Skin of body (tissue), 3 donors: ENCODE measurements at places on chromosomes 6 and 20.

DNA sequence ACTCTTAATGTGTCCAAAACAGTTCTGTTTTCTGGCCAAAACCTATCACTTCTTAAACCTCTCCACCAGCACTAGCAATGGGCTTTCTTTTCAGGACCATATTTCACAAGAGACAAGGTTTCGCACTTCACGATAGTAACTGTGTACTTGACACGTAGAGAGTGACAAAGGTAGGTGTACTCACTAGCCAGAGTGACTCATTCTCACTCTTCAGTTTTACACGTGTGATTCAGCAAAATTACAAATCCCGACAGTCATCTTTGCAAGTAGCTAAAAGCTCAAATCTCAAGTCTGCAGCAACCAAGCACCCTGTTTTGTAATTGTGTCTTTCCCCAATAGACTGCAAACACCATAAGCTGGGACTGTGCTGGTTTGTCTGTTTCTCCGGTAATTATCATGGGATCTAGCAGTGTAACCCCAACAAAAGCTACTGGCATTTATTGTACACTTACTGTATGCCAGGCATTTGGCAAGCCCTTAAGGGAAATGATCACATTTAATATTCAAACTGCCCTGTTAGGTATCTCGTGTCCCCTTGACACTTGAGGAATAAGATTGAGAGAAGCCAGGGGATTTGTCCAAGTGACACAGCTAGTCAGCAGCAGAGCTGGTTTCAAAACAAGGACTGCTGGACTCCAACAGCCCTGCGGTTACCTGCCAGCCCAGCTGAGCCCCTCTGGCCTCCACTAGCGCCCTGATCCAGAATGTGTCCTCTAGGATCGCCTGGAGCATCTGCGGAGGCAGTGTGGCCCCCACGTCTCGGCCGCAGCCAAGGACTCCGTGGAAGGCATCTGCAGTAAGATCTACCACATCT lies 9.9 kb downstream of the PCIF1 start:
- DNase-seq, result no peak

DNA sequence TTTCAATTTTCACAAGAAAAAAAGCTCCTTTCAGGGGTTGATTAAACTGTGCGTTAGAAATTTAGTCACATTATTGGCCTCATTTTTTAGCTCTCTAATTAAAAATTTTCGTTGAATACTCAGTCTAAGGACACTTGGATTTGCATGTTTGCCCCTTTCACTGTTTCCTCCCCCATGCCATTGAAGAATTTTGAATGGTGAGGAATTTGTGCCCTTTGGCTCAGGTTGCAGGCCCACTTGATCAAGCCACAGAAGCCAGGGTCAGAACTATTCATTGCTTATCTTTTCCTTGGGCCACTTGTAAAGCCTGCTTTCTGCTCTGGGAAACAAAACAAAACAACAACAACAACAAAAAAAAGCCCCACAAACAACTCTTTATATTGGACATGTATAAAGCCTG lies 12.2 kb downstream of the LIN28B start:
- no peak for DNase-seq

DNA sequence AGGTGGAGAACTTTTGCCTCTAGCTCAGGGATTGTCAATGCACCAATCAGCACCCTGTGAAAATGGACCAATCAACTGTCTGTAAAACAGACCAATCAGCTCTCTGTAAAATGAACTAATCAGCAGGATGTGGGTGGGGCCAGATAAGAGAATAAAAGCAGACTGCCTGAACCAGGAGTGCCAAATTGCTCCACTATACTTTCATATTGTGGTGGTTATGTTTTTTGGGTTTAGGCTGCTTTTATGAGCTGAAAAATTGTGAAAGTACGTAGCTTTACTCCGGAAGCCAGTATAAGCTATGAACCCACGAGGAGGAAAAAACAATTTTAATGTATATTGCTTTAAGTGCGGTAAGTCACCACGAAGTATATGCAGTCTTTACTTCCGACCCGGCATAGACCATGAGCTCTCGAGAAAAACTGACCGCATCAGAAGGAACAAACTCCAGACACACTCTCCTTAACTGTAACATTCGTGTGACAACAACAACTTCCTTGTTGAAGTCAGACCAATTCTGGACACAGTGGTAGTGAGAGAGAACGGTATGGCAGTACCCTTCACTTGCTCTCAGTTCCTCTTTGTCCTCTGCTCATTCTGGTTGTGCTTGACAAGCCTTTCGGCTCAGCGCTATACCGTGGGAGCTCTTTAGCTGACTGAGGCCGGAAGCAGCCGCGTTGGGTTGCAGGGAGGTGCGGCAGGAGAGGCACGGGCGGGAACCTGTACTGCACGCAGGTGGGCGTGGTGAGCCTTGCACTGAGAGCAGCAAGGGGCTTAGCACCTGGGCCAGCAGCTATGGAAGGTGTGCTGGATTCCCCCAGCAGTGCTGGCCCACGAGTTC lies 81.9 kb upstream of the E2F3 start:
- no peak for DNase-seq

DNA sequence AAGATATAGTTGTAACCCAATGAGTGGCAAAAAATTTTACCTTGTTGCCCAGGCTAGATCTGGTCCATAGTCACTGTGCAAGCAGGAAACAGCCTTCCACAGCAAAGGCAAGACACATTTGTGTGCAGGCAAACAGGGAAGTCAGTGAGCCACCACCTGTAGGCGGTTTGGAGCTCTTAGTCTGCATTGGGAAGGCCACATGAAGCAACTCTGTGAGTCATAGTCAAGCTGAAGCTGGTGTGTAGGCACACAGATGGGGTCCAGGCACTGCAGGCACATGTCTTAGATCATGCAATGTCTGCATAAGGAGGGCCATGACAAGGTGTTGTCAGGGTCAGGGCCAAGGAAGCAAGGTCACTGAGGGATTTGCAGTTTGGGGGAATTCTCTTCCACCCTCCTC lies 543.2 kb upstream of the EPHA7 start:
- no peak for DNase-seq

DNA sequence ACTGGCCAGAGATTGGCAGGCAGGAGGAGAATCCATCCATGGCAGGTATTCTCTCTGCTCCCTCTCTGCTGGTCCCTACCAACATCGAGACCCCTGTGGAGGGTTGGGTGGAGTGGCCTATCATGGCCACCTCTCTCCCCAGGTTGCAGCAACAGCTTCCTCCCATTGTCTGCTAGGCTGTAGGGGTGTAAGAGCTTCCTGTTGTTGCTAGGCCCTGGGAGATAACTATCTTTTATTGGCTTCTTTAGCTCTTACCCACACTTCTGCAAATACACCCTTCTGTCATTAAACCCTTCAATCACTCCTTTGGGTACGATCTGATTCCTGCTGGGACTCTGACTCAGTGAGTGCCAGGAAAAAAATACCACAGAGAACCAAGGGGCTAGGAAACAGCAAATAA lies 66.6 kb upstream of the FAM184A start:
- no peak for DNase-seq

DNA sequence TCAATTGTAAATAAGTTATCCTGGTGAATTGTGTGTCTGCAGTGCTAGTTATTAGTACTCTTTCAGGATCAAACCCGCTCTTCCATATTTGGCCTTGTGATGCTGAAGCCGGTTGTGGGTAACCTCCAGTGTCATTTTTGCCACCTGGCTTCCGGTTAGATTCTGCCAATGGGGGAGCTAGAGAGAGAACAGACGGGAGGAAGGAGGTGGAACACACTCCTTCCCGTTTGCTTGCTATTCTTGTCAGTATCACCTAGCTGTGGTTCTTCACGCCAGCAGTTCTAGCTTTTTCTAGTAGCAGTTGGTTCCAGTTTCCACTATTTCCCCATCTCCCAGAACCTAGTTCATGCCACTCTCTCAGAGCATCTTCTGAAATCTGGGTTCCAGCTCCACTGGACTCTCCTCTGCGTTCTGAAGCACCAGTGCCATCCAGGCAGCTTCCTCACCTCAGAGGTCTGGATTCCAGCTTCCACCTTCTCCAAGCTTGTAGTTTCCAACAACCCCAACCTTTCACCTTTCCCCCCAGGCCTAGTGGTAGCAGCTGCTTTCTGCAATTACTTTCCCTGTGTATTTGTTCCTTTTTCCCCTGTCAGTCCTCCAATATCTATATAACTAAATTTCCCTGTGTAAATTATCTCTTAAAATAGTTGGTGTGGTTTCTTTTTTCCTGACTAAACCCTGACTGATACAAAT lies 46.9 kb upstream of the LOC128125822 start:
- DNase-seq, result no peak

- DNase-seq, result no peak
Measured at GRCh38 chr6:157574851-157575424, 193.9 kb downstream of the ZDHHC14 start.

DNA sequence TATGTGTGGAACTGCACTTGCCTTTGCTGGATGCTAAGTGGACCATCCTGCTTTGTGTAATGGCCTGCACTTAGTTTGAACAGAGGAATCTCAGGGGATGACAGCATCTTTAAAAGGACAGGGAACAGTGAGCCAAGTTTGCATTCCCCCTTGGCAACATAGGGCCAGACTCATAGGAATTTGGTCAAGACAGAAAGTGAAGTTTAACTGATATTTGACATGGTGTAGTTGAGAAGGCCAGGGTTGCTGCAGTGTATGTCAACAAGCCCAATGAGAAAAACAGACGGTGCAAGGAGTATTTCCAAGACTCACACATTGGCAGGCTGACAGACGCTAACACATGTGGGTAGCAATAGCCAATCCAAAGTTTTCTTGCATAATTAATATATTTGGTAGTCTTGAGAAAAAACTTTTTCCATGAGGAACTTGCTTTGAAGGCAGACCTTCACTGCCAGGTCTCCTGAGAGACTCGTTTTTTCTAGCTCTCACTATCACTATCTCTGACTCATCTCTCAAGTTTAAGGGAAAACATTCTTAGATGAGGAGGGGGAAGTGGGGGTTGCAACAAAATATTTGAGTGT lies 213.8 kb downstream of the IBTK start:
- peak; percentile 53 for DNase-seq

GRCh38 chr20:59153355-59153681 lies 10.3 kb upstream of the ZNF831 start:
- DNase-seq, result no peak

DNA sequence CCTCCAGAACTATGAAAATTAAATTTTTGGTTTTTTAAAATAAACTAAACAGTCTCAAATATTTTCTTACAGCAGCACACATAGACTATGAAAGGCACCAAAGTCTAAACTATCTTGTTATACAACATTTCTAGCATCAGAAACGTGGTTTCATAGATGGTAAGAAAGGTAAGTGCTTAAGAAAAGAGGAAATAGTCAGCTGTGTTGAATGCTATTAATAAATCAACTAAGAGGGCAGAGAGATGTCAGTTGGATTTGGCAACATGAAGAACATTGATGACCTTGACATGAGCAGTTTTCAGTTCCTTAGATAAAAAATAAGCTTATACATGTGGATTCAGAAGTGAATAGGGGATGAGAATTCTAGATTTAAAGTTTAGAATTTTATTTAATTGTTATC lies 113.6 kb downstream of the RFX6 start:
- DNase-seq, result no peak

DNA sequence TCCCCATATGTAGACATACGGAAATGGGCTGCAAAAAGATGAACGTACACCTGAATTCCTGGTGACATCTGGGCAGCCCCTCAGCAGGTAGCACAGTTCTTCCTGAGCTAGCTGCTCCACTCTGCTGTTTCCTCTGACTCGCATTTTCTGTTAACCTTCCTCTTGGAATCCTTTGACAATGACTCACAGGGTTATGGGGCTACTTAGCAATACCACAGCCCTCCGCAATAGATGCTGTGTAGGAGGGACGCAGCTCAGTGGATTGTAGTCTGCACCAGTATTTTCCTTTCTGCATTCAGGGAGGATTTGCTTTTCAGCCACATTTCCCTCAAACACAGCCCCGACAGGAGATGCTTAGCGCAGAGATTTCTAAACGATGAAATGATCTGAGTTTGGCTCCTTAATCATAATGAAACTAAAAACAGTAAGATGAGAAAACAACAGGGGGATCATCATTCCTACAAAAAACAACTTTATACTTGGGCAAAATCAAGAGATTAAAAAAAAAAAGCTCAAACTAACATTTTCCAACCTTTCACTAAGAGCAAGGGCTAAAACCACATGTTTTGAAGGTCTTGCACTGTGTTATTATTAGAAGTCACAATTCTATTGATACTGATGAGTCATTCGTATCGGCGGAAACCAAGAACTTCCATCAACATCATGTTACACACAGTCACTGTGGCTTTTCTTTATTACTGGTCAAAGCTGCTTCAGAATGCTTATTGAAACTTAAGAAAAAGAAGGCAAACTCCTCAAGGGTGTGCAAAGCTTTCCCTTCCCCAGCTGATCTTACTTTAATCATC lies 12.2 kb downstream of the BACH2 start:
- DNase-seq, result peak; percentile 41

DNA sequence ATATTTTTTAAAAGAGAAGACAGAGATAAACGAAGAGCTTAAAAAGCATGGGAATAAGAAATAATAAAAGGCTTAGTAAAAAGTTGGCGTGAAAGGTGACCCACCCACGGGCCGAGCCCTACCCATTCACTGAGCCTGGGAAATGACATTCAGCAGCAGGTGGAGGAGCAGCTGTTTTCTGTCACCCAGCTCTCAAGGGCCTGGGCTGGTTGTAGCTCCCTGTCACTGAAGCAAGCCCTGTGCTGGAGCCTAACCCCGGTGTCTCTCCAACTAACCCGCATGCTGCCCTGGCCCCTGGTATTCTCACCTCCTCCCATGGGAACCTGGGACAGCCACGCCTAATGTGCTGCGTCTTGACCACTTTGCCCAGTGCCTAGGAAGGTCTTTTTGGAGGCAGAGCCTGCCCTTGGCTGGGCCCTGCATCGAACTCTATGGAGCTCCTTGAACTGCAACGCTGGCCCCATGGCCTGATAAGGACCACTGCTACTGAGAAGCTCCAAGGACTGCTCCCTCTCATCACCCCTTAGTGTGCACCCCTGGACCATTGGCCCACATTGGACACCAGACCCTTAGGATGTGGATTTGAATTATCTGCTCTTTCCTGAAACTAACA lies 68.8 kb upstream of the IYD start:
- no peak for DNase-seq

DNA sequence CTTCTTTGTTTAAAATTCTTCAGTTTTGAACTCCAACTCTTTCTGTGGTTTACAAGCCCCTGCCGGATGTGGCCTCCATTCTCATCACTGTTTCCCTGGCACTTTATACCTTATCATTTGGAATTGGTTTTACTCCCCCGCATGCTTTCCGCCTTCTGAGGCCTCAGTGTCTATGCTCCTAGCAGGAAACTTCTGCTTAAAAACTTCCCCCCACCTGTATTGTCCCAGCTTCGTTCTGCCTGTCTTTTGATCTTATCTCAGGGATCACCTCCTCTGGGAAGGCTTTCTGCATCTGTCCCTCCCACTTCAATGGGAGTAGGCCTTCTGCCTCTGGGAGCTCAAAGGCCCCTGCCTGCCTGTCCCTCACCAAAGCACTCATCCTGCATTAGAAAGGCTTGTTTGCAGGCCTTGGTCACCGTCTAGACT lies 3.4 kb upstream of the ANGPT4 start:
- DNase-seq, result no peak
